Body of pancreas (tissue), 4 donors: ENCODE measurements at places on chromosomes 1 and 21.

DNA sequence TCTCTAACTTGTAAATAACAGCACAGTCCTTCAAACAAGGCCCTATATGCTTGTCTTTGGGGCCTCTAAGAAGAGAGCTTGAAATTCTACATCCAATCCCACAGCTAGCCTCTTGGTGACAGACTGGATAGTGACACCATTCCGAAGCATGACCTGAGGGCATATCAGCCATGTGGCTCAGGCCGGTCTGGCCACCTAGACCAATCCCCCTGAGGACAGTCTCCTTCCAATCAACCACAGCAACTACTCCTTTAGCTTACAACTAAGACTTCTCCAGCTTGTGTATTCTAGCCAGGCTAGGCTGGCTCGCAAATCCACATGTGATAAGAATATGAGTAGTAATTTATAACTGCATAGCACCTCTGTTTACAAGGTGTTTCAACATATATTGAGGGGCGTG, 14.0 kb downstream of the BCAR3 start:
- DNase-seq: no peak

DNA sequence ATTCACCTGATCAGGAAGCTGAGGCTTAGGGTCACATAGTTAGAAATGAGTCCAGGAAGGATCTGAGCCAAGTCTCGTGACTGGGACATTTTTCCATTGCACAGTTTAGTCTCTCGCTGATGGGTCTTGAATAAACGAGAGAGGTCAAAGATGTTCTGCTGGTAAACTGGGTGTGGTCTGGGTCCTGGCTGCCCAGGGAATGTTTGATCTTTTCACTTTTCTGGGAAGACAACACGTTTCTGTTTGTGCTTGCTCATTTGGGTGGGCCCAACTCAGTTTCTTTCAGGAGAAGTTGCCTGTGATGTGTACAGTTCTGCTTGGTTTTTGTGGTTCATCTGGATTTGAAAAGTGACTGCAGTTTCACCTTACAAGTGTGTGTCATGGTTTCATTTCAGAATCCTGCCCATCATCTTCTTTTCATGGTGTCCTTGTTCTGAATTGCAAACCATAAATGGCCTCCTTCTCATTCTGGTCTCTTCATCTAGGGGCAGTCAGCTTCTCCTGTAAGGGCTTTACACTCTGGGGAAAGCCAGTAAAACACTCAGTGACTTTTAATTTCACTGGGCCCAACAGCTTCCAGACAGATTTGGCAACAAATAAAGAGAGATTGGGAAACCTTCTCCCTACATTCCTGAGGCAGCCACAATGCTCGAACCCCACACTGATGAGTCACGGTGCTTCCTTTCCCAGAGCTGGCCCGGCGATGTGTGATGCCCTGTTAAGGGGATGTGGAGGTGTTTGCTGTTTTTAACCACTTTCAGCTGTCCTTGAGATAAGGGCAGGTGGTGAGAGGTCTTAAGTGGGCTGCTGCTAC, 7.2 kb upstream of the TACSTD2 start:
- DNase-seq: peak; percentile 72

DNA sequence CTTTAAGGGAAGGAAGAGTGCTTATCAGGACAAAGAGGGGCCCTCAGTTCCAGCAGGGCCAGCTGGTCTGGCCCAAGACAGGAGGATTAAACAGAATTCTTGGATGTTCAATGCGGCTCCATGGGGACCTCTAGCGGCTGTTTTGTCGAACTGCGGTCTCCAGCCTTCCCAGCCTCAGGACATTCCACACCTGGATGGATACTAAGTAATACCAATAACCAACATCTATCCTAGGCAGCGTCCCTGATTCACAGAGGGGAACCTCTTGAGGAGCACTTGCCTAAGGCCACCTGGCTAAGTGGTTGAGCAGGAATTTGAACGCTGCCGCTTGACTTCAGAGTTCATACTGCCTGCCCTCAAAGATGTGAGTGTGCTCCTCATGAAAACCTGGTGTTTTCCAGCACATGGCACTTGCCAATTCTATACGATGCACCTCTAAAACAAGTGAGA, 15.5 kb upstream of the CD247 start:
- DNase-seq: peak; percentile 75

GRCh38 chr1:203076031-203076511, 9.7 kb downstream of the MYOG start:
- DNase-seq: no peak

- DNase-seq: no peak
These were observed 7.2 kb downstream of the LGALS8 start for GRCh38 chr1:236530959-236531358.

DNA sequence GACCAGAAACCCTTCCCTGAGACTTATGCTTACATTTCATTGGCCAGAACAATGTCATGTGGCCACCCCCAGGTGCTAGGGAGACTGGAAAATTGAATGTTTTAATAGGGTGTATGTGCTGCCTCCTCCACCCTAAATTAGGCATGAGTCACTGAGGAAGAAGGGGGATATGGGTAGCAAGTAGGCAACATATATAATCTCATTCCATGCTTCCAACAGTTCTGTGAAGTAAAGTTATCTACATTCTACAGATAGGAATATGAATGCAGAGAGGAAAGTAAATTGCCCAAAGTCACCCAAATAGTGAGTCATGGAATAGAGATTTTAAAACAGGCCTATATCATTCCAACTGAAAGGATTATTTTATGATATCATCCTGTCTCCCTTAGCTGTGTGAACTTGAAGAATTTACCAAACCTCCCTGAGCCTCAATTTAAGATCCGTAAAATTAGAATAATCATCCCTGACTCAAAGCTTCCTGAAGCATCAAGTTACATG, 168.6 kb upstream of the FGGY start:
- no peak for DNase-seq

GRCh38 chr1:43035821-43036741, 77.4 kb upstream of the SLC2A1 start:
- DNase-seq: no peak

- DNase-seq: no peak
These were observed 70.8 kb downstream of the PLA2G4A start for GRCh38 chr1:186899577-186899976.

DNA sequence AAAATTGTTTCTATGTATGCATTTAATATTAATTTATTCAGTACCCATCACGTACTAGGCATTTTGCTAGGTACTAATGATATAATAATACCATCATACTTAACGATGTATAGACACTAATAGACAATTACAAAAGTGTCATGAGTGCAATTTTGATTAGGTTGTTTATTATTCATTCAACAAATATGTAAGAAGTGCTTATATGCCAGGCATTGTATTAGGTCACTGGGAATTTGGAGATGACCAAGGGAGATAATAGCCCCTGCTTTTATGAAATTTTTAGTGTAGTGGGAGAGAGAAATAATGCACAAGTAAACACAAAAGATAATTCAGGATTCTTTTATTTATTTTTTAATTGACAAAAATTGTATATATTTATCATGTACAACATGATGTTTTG, 18.6 kb downstream of the C1orf185 start:
- no peak for DNase-seq

GRCh38 chr21:43699933-43700599, 18.9 kb upstream of the PDXK start:
- DNase-seq: no peak

DNA sequence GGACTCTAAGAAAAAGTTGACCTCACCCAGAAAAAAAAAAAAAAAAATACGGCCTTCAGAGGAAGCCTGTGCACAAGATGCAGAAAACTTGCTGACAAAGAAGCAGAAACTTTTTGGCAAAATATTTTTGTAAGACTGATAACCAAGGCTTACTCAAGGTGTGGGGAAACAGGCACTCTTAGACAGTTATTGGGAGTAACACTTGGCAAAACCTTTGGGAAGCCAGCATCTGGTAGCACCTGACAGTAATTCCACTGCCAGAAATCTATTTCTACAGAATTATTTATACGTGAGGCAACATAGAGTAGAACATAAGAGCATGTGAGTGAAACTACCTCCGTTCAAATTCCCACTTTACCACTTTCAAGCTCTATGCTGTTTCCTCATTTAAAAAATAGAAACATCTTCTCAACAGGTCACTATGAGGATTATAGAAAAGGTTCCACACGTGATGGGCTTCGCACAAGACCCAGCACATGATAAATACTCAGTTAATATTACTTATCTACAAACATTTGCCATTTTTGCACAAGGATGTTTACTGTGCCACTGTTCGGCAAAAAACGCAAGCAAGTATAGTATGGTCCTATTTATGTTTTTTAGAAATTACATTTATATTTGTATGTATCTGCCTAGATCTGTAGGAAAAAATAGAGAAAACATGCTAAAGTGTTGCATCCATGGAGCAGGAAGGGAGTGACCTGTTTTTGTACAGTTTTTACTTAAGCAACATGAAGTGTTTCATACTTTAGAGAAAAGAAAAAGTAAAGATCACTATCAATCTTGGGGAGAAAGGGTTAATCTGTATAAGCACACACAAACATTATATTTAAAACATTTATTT, 22.2 kb downstream of the MRPL39 start:
- peak; percentile 59 for DNase-seq

GRCh38 chr1:115282807-115283208, 55.2 kb downstream of the NGF start:
- DNase-seq: peak; percentile 31

GRCh38 chr1:2279210-2279639, 51.1 kb downstream of the SKI start:
- DNase-seq: no peak

DNA sequence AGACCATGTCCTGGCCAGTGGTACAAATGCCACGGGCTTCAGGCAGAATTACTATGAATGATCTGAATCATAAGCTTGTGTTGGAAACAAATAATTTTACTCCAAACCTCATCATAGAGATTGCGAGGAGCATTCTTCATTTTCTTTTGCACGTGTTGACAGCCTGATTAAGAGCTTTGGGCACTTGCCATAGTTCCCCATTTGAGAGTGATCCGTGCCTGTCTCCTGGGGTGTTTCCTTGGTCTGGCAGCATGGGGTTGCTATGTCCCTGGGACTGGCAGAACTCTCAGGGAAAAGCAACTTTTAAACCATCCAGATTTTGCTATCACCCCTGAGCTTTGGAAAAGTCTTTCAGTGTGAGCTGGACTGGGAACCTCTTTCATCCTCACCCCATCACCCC, 54.3 kb upstream of the KCNJ6 start:
- no peak for DNase-seq

DNA sequence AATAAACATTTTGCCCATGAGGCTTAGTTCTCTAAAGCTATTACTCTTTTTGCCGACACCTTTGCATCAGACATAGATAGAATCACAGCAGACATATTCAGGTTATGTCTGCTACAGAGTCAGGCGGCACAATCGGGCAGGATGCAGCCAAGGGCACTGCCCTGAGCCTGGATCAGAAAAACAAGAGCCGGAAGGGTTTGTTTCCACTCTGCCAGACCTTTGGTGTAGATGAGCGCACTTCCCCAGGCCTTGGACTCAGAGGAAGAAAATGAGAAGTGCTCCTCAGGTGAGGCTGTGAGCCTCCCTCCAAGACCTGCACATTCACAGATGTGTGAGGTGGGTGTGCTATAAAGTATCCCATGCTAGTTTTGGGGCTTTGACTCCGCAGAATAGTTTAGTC, 43.7 kb downstream of the GNG12 start:
- DNase-seq: no peak

- no peak for DNase-seq
These were observed 33.1 kb downstream of the LPAR3 start for GRCh38 chr1:84859866-84860265.
